ENCODE measurements at places on chromosomes 5 and 9. TPM values are rescaled to one million over a fixed set of nuclear protein-coding genes. Genes with fewer than 3 reads are reported as not detected.

Gene JAKMIP2
- total RNA-seq: 13.8 TPM

Gene NRARP
- 21.7 TPM for total RNA-seq

Gene GOLM1
- 149 TPM for total RNA-seq

Gene OMD
- not detected for total RNA-seq

Gene DND1
- total RNA-seq: 2.6 TPM

Gene WNT8A
- not detected for total RNA-seq

Gene PCDHB4
- total RNA-seq: 2.7 TPM

Gene TLE1
- 40.2 TPM for total RNA-seq

Gene TMC1
- not detected for total RNA-seq

Gene STK32A
- 2.0 TPM for total RNA-seq

Gene SHLD3
- total RNA-seq: 4.2 TPM

Gene DMGDH
- total RNA-seq: 0.48 TPM

Gene PDGFRB
- 74.8 TPM for total RNA-seq

Gene SYNPO
- total RNA-seq: 24.5 TPM

Gene PCDHB10
- 2.1 TPM for total RNA-seq

Gene SPATA31C1
- 0.07 TPM for total RNA-seq

Gene OBP2B
- not detected for total RNA-seq

Gene HRH2
- 1.8 TPM for total RNA-seq

Gene IFNB1
- not detected for total RNA-seq

Gene FOXI1
- not detected for total RNA-seq

Gene GPRIN1
- 3.3 TPM for total RNA-seq

Gene SNAPC4
- total RNA-seq: 15.7 TPM

Gene NDUFS6
- total RNA-seq: 33.8 TPM

Gene FRMD3
- 8.0 TPM for total RNA-seq

Gene LCN6
- total RNA-seq: not detected

Gene QRFP
- total RNA-seq: not detected

Gene MAMDC4
- 29.1 TPM for total RNA-seq

Gene PAPPA
- total RNA-seq: 11.0 TPM

Gene BTNL8
- 0.87 TPM for total RNA-seq

Gene CYLC2
- total RNA-seq: not detected

Gene FAM151B
- total RNA-seq: 2.9 TPM

Gene NUTM2F
- not detected for total RNA-seq

Gene C9orf50
- total RNA-seq: not detected

Gene SMIM32
- total RNA-seq: 12.8 TPM

Gene STKLD1
- total RNA-seq: 3.9 TPM

Gene LHX6
- 10.0 TPM for total RNA-seq

Gene ACOT12
- 0.74 TPM for total RNA-seq

Gene ELOVL7
- total RNA-seq: 24.3 TPM

Gene BARHL1
- 0.14 TPM for total RNA-seq

Gene ADRA1B
- 9.9 TPM for total RNA-seq

Gene IGIP
- total RNA-seq: 2.6 TPM

Gene ZFP2
- 1.8 TPM for total RNA-seq

Gene RGP1
- 35.0 TPM for total RNA-seq

Gene FOXD4L6
- total RNA-seq: 0.14 TPM

Gene TMEM8B
- 27.2 TPM for total RNA-seq

Gene RGS14
- total RNA-seq: 16.6 TPM

Gene ROR2
- 7.4 TPM for total RNA-seq

Data from type B pancreatic cell (in vitro differentiated cells).